SK-N-DZ (cell line): ENCODE measurements at places on chromosomes 7 and 10.

GRCh38 chr10:93386631-93387369 lies 95.3 kb downstream of the MYOF start:
- DNase-seq: no peak

DNA sequence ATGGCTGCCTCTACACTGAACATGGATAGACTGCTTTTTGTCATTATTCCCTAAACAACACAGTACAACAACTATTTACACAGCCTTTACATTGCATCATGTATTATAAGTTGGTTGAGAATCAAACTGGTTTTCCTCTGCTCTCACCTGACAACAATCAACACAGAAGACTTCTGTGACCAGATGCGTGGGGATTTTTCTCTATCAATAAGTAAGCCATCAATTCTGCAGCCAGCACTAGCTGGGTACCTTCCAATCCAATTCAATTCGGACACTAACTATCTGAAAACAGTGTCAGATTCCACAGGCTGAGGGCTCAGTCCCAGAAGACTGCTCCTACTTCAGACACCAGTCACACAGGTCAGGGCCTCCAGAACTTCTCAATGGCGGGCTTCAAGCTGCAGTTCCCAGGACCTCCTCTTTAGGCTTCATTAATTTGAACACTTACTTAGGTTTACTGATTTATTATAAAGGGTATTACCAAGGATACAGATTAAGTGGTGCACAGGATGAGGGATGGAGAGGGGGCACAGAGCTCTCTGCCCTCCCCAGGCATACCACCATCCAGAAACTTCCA lies 36.4 kb upstream of the ASL start:
- no peak for DNase-seq

DNA sequence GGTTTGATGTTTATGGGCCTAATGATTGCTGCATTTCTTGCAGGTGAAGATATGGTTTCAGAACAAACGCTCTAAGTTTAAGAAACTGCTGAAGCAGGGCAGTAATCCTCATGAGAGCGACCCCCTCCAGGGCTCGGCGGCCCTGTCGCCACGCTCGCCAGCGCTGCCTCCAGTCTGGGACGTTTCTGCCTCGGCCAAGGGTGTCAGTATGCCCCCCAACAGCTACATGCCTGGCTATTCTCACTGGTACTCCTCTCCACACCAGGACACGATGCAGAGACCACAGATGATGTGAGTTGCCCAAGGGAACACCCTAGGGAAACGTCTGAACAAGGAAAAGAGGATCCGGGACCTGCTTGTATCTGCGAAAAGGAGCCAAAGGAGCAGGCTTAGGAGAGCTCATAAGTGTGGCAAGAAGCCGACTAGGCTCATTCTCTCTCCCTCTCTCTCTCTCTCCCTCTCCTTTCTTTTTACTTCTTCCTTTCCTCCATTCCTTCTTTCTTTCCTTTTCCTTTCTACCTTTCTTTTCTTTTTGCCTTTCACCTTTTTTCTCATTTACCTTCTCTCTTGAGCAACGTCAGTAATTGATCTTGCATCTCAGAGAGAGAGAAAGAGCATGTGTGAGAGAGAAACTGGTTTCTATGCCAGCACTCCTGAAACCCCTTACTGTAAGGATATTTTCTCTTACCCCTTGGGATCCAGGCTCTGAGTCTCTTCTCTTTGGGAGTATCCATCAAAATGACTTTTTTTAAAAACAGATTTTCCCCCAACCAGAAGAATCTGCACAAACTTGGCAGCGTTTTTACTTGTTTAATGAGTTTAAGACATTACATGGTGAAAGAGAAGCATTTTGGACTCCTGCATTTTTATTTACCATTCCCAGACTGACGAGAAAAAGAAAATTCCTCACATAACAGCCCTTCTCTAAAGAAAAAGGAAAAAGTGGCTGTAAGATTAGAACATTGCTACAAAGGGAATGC lies 4.7 kb downstream of the DLX6 start:
- no peak for DNase-seq

GRCh38 chr7:28410628-28411531 lies 1.4 kb upstream of the CREB5 start:
- DNase-seq: no peak

DNA sequence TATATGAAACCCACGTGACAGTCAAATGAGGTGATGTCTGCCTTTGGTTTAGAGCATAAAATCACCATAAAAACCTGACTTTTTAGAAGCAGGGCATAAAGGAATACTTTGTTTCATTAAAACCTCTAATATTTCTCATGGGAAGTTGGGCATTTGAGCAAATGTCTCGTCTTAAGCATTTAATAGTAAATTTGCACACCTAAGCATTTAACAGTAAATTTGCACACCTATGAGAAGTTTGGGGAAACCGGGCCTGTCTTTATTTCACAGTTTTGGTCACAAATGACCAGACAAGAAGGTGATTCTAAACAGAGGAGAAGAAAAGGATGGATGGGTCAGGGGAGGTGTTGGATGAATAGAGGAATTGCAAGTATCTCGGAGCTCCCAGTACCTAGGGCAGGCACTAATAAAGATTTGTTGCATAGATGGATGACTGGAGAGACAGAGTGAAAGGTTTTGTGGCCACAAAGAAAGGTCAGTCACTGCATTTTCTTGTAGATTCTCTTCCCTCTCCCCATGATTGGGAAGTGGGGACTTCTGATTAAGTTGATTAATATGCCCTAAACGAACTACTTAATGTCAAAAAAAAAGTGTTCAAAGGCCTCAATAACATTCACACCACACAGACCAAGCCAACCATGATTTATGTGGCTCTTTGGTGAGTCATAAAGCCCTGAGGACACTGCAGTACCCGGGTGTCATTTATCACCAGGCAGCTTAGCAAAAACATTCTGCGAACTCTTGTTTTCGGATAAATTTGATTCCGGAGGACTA lies 158.2 kb downstream of the SPAG6 start:
- no peak for DNase-seq

- DNase-seq: no peak
Measured at GRCh38 chr7:107503687-107504086, 33.8 kb downstream of the GPR22 start.

DNA sequence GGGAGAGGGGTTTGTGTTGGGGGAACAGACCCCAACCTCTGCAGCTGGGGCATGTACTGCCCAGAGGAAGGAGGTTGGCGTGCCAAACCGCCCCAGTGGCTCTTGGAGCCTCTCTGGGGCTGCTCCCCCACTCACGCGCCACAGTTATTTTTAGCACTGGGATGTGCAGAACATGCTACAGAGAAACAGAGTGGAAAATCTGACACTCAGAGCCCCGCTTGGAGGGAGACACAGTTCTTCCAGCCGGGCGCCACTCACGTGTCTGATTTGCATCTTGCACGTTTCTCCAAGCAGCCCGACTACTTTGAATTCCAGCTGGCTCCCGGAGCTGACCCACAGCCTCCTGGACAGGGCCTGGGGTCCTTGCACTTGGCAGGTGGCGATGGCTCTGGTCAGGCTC lies 182.0 kb downstream of the RPS24 start:
- peak; percentile 30 for DNase-seq

- no peak for DNase-seq
Measured at GRCh38 chr10:30637881-30638467, 8.4 kb upstream of the LYZL2 start.

GRCh38 chr10:6299743-6300105 lies 97.0 kb downstream of the PFKFB3 start:
- no peak for DNase-seq

- no peak for DNase-seq
Measured at GRCh38 chr7:92652536-92652935, 62.3 kb upstream of the FAM133B start.

GRCh38 chr10:7593063-7593462 lies 73.7 kb downstream of the ITIH5 start:
- DNase-seq: no peak

DNA sequence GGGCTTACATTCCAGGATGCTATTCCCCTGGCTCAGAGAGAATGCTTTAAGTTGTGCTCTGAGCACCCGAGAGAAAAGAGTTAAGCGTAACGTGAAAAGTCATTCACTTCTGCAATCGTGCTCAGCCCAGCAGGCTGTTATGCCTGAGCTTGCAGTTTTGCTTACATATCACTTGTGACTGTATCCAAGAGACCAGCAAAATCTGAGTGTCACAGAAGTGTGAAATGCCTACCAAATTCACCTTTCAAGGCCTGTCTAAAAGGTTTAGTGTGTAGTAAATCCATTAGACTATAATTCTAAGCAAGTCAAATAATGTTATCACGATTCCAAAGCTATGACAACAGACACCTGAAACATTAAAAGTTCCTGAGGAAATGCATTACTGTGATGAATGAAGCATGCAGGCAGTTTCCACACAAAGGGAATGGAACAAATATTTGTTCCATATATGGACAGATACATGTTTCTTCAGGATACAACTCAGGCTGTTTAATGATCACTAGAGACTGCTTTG lies 20.1 kb downstream of the ITGB1 start:
- no peak for DNase-seq

DNA sequence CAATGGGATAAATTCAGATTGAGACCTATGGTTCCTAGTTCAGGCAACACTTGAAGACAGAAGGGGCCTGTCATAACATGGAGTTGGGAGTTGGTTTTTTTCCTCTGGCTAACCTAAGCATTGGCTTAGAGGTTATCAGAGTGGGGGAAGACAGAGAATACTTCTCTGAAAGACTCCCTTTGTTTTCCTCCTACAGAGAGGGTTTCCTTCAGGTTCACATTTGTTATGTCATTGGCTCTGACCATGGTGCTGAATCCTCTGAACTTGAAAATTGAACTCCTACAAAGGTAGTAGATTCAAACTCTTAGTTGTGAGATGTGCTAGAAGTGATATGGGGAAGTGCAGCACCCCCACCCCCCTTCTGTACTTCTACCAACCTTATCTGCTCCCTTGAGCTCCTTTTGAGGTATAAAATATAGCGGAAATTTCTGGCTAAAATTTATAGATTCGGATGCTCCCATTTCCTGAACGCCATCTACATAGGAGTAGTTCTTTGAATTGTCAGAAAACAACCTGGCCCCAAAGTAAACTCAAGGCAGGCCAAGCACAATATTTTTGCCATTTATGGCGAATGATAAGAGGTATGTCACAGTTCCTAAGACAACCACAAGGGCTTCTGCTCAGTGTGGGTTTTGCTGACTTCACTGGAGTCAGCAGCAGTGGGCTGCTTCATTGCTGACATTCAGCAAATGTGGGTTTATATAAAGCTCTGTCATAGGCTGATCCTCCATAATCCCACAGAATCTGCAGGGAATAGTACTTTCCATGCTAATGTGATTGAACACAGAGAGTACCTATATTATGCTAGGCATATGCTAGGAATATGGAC lies 131.6 kb upstream of the KLF14 start:
- DNase-seq: no peak

DNA sequence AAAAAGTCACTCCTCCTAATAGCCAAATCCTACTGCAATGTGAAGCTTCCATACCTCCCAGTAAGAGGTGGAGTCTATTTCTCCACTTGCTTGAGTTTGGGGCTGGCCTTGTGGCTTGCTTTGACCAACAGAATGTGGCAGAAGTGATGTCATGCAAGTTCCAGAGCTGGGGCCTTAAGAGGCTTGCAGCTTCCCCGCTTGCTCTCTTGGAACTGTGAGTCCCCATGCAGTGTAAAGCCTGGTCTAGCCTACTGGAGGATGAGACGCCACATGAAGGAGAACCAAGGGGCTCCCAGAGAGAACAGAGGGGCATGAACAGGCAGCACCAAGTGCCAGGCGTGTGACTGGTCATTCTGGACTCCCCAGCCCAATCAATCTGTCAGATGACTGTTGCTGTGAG lies 58.6 kb upstream of the OPALIN start:
- peak; percentile 18 for DNase-seq

DNA sequence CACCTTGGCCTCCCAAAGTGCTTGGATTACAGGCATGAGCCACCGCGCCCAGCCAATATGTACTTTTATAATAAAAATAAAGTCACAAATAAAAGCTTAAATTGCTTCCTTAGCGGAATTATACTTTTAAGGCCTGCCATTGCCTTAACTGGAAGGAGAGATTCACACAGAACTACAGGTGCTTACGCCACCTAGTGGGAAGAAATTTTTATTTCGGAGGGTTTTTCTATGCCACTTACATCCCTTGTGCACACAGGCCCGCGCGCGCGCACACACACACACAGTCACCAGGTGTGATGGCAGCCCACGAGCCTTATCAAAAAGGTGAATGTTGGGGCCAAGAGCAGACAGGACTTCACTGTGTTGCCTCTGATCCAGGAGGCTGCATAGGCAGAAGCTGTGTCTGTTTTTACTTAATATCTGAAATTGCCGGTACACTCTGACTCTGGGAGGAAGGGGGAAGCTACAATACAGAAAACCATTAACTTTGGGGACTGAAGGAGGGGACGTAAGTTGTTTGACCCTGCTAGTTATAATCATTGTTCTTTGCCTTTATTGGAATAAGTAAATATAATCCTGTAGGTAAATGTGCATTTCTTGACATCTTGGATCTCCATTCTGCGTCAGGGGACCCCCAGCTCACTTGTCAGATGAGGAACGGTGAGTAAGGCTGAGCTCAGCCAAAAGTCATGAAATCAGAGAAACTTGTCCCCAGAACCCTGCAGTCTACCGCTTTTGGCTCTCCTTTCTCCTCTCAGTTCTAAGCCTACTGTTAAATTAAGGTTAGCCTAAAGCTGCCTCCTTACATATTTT lies 87.1 kb downstream of the SLC16A9 start:
- peak; percentile 71 for DNase-seq

- peak; percentile 33 for DNase-seq
Measured at GRCh38 chr10:117165538-117166417, 27.7 kb upstream of the VAX1 start.

- no peak for DNase-seq
Measured at GRCh38 chr7:121891731-121892130, 18.8 kb downstream of the PTPRZ1 start.

- no peak for DNase-seq
Measured at GRCh38 chr7:22331704-22332103, 25.2 kb downstream of the RAPGEF5 start.

DNA sequence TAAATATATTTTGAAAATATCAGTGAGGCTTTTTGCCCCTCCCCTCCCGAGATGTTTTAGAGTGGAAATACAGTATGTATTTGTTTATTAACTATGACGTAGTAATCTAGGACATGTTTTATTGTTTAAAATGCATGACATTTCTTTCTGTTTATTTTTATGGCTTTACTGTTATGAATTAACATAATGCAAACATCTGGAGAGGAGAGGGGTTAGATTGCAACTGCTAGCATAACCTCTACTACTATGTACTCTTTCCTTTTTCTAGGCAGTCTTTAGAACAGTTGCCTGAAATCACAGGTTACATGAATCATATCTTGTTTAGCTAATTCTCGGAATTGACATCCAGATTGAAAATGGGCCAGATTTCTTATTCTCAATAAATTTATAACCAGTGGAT lies 7.4 kb downstream of the BTAF1 start:
- DNase-seq: no peak

GRCh38 chr7:103065667-103066066 lies 8.9 kb downstream of the FBXL13 start:
- peak; percentile 33 for DNase-seq

DNA sequence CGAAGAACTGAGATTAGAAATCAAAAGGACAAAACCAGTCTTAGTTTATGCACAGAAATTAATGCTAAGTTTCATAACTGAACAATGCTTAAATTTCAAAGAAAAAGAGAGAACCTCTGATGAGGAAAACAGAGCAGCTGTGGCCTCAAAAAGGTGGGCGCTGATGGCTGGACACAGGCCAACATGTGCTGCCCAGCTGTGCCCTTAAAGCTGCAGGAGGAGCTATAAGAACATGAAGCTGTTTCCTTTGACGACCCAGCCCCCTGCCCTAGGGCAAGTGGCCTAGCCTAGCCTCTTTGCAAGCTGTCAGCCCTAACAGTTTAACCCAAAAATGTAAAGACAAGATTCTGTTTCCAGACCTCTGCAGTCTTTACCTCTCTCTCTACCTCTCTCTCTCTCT lies 107.7 kb downstream of the GRID1 start:
- DNase-seq: no peak
